NCI-H1092 (cell line): ENCODE measurements at places on chromosomes 2 and 18.
A peak's percentile ranks its signal among the peaks of the same experiment; 100 is the strongest.

DNA sequence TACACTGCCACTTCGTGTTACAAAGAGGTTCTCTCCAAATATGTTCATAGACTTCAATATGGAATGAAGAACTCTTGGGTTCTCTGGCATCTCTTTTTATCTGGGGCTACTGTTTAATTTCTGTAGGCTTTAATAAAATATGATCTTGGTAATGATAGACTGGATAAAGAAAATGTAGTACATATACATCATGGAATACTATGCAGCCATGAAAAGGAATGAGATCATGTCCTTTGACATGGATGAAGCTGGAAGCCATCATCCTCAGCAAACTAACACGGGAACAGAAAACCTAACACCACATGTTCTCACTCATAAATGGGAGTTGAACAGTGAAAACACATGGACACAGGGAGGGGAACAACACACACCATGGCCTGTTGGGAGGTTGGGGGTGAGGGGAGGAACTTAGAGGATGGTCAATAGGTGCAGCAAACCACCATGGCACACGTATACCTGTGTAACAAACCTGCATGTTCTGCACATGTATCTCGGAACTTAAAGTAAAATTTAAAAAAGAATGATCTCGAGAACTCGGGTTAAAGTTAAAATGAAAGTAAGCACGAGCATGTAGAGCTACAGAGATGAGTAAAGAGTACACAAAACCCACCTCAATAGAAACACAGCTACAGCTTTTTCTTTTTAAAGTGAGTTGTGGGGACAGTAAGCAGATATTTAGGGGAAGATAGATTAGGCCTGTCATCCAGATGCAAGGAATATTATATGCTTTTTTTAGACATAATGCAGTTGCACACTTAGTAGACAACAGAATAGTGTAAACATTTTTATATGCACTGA lies 102.3 kb downstream of the SGPP2 start:
- DNase-seq, result no peak

- DNase-seq, result no peak
Measured at GRCh38 chr2:232457121-232458011, 1.4 kb downstream of the ALPI start.

GRCh38 chr2:73708527-73708926 lies 28.6 kb downstream of the TPRKB start:
- no peak for DNase-seq

GRCh38 chr2:25276569-25277465 lies 64.9 kb downstream of the DNMT3A start:
- no peak for DNase-seq

DNA sequence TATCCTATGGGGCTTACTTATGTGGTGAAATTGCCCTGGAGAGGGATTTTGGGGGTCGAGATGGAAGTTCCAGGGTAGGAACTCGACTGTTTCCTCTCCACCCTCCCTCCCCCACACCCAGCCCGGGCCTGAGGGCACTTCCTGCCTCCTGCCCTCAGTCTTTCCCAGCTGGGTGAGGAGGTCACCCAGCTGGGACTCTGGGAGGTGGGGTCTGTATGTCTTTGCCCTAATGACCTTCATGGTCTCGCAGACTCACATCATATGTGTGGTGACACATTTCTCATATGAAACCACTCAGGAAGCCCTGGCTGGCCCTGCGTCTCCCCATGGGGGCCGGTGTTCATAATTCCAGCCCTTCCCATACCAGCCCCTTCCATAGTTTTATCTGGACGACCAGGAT lies 12.4 kb downstream of the ATOH8 start:
- DNase-seq, result no peak

GRCh38 chr2:122736279-122736678 lies 980.8 kb downstream of the TSN start:
- DNase-seq, result no peak

DNA sequence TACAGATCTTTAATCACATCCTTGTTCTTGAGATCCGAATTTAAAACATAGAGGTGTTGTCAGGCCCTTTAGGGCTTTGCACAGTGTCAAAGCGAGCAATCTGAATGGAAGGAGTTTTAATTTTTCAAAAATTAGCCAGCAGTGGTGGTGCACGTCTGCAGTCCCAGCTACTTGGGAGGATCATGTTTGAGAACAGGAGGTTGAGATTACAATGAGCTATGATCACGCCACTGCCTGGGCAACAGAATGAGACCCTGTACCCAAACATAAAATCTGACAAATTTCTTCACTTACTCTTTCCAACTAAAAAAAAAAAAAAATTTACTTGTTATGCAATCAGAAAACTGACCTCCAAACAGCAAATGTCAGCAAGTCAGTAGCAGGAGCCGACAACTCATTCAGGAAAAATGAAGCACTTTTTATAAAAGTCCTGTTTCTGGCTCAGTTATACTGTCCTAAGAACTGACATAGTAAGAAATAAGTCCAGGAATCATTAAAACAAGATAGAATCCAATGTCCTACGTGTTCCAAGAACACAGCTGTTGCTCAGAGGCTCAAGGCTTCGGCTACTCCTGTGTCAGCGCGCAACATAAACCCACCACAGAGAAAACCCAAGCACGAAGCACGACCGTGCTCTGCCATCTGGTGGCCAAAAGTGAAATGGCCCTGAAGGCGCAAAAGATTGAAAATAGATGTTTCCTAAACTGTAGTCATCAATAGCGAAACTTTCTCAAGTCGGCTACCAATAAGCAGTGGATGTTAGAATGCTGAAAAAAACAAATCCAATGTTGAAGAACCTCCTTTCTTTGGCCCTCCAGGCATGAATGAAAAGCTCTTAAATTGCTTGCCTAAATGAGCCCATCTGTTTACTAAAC lies 138.1 kb downstream of the INO80D start:
- peak; percentile 11 for DNase-seq

GRCh38 chr2:219122202-219122980 lies 38.2 kb downstream of the NHEJ1 start:
- no peak for DNase-seq

DNA sequence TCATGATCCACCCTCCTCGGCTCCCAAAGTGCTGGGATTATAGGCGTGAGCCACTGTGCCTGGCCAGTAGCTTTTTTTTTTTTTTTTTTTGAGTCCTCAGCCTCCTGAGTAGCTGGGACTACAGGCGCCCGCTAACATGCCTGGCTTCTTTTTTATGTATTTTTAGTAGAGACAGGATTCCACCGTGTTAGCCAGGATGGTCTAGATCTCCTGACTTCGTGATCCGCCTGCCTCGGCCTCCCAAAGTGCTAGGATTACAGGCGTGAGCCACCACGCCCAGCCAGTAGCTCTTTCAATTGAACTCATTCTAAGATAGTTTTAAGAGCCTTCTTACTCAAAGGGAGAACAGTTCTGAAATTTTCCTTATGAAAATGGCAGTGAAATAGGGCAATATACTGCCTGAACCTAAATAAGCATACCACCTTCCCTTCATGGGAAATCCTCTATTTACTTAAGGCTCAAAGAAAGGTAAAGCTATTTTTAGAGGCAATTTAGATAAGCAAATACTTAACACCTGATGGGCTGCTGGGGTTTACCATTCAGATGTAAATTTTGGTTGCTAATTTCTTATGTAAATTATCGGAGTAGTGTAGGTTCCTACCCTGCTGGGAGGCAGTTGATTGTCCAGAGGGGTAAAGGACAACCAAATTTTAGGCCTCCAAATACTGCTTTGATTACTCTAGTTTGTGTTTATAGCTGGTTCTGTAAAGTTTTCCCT lies 144.7 kb downstream of the GREB1L start:
- DNase-seq, result no peak

GRCh38 chr2:202376460-202377206 lies 506 bp downstream of the BMPR2 start:
- DNase-seq, result no peak

DNA sequence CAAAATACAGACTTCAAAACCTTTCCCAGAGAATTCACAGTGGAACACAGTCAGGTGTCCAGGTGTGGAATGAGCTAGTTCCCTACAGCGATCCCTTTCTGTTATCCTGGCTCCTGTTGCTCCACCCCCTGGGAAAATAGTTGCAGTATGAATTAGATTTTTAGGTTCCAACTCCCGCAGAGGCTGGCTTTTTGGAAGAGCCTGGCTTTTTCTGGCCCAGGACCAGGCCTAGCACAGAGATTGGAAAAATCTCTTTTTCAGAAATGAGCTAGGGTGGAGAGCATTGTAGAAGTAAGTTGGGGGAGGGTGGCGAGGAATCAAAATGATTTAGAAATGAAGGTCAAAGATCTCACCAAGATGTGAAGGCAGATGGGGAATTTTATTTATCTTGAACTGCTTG lies 27.1 kb downstream of the COL5A2 start:
- no peak for DNase-seq

DNA sequence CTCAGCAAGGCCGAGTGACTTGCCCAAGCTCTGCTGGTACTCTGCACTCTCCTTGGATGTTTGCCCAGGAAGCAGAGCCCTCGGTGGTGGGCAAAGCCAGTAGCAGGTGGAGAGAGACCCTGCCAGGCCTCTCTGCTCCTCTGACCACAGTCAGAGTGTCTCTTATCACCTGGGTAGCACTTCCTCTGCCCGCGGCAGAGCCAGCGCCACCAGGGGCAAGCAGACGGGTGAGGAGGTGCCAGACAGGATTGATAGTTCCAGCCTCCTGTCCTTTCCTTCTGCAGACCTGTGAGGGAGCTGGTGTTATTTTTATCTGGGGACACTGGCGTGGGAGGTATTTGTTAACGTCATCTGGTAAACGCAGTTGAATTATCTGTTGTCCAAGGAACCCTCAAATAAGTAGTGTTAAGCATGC lies 152.9 kb downstream of the SMAD7 start:
- DNase-seq, result peak; percentile 60

GRCh38 chr2:95389245-95390119 lies 13.0 kb upstream of the FAHD2A start:
- no peak for DNase-seq

DNA sequence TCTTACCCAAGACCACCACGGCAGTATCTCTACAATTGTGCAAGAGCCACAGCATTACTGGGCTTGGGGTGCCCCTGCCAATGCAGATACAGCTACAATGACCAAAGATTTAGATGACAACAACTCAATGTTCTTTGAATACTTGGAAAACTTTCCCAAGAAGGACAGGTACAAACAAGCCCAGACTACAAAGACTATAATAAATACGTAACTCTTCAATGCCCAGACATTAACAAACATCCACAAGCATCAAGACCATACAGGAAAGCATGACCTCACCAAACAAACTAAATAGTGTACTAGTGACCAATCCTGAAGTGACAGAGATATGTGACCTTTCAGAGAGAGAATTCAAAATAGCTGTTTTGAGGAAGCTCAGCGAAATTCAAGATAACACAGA lies 62.8 kb downstream of the ICA1L start:
- DNase-seq, result no peak

DNA sequence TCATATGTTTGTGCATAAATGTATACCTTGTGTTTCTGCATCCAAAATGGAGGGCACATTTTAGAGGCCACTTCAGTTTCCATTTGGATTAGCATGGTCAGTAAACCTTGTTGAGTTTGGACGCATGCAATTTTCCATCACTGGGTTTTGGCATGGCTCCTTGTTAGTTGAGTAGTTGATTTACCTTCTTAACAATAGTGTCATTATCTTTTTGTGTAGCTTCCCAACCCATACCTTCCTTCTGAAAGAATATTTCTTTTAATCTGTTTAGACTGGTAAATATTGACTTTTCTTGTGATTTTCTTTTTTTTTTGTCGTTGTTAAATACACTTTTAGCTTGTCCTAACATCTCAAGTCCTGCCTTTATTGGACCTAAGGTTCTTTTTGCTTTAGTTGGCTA lies 15.5 kb downstream of the RPIA start:
- peak; percentile 4 for DNase-seq

- DNase-seq, result no peak
Measured at GRCh38 chr2:49567021-49567420, 412.7 kb upstream of the FSHR start.
